NT2/D1 (cell line): ENCODE measurements at places on chromosomes 12 and 14.
A peak's percentile ranks its signal among the peaks of the same experiment; 100 is the strongest.

GRCh38 chr12:132907216-132907615 lies 19.8 kb upstream of the CHFR start:
- no peak for DNase-seq

DNA sequence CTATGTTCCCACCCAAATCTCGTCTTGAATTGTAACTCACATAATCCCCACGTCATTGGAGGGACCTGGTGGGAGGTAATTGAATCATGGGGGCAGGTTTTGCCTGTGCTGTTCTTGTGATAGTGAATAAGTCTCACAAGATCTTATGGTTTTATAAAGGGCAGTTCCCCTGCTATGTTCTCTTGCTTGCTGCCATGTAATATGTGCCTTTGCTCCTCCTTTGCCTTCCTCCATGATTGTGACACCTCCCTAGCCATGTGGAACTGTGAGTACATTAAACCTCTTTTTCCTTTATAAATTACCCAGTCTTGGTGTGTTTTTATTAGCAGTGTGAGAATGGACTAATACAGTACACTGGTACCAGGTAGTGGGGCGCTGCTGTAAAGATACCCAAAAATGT lies 177.6 kb upstream of the SYT10 start:
- no peak for DNase-seq

DNA sequence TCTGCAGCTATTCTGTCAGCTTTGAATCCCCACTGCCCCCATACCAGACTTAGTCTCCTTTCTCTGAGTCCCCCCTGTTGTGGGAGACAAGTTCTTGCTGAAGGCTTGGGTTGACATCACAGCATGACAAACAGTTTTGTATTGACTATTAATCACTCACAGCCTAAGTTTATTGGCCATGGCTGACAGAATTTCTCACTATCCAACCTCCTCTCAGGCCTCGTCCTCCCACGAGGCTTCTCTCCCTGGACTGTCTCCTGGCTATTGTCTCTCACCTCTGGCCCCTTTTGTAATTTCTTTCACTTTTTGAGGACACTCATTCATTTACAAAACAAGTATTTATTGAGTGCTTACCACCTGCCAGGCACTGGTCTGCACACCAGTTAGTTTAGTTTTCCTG lies 35.2 kb upstream of the DCD start:
- DNase-seq: peak; percentile 91

GRCh38 chr12:104790296-104791125 lies 167.6 kb downstream of the SLC41A2 start:
- DNase-seq: no peak

DNA sequence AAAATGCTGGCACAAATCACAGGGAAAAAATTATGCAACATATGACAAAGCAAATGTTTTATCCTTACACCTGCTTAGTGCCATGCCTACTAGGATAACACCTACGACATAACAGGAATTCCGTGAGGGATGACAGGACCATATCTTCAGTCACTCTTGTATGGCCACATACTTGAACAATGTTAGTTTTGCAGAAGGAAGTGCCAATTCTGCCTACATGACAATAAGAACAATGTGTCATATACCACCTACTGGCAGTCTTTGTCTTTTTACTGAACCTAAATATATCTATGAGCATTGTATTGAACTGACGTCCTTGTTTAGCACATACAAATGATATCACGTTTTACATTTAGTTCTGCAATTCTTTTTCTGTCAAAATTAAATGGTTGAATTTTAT lies 234.0 kb downstream of the ADAMTS20 start:
- DNase-seq: no peak

DNA sequence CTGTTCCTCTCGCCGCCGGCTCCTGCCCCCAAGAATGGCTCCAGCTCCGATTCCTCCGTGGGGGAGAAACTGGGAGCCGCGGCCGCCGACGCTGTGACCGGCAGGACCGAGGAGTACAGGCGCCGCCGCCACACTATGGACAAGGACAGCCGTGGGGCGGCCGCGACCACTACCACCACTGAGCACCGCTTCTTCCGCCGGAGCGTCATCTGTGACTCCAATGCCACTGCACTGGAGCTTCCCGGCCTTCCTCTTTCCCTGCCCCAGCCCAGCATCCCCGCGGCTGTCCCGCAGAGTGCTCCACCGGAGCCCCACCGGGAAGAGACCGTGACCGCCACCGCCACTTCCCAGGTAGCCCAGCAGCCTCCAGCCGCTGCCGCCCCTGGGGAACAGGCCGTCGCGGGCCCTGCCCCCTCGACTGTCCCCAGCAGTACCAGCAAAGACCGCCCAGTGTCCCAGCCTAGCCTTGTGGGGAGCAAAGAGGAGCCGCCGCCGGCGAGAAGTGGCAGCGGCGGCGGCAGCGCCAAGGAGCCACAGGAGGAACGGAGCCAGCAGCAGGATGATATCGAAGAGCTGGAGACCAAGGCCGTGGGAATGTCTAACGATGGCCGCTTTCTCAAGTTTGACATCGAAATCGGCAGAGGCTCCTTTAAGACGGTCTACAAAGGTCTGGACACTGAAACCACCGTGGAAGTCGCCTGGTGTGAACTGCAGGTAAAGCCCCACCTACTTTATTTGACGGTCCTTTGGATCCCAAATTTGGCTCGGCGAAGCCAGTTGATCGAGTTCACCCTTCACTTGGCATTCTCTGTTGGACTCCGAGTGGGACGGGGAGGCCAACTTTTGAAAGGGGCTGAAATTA lies 1.5 kb downstream of the WNK1 start:
- peak; percentile 47 for DNase-seq

GRCh38 chr14:79896009-79896408 lies 315.3 kb downstream of the DIO2 start:
- no peak for DNase-seq

GRCh38 chr14:92247947-92248346 lies 75.0 kb upstream of the SLC24A4 start:
- DNase-seq: no peak

- DNase-seq: no peak
Measured at GRCh38 chr14:77649326-77649725, 32.9 kb upstream of the SPTLC2 start.

- DNase-seq: no peak
Measured at GRCh38 chr12:79690142-79690637, 574 bp downstream of the PAWR start.
